Suppressor macrophage (primary cell): ENCODE measurements at places on chromosomes 5 and 9.

DNA sequence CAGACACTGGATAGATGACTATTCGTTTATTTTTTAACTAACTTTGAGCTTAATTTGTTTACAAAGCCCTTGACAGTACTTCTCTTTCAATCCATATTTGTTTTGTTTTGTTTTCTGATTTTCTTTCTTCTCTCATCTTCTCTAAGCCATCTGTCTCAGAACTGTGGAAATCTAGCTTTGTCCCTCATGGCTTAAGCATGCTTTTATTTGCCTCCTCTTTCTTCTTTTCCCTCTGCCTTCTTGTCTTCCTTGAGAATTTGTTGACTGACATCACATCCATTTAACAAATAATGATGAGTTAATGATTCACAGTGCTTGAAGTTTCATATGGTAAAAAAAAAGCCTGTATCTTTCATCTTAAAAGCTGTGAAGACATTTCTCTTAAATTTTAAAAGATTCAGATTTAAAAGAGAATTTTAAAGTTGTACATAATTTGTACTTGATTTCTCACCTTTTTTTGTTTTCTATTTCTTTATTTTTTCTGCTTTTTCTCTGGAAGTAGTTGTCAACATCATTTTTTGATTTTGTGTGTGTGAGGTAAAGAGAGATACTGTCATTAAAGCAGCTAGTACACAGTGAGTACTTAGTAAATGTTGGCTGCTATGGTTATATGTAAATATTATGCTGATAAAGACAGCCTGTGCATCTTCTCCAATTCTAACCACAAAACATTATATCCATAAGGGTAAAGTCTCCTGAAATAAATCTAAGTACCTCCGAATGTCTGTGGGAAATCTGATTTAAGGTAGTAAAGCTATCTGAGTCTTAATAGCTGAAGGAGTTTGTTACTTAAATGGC, 13.9 kb upstream of the SGCD start:
- DNase-seq, result no peak

DNA sequence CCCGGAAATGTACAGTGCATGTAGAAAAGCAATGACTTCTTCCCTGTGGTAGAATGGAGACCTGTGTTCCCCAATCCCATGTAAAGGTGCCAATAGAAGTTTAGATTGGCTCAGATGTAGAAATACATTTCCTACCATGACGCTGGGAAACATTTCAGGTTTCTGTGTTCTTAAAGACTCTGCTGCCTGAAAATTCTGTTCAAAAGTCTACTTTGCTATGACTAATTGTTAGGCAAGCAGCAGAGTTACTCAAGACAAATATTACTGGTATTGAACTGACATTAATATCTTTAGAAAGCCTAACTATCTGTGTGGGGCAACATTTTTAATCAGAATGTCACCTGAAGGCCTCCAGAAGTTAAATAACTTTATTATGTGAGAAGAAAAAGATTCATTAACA, 75.5 kb upstream of the ELL2 start:
- DNase-seq, result no peak

DNA sequence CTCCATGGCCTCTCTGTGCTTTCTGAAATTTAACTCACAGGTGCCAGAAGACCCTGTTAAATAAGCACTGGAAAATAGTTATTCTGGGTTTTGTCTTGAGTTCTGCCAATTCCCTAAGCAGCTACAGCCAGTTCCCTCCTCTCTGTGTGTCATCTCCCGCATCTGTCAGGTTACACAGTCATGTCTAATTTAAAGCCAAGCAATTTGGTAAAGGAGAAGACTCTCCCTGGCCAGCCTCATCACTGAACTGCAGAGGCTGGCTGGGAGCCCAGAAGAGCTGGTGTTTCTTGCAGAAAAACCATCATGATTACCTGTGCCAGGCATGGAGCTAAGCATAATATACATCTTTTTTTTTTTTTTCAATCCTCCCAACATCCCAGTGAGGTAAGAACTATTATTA, 141.3 kb upstream of the ZNF366 start:
- DNase-seq, result no peak

DNA sequence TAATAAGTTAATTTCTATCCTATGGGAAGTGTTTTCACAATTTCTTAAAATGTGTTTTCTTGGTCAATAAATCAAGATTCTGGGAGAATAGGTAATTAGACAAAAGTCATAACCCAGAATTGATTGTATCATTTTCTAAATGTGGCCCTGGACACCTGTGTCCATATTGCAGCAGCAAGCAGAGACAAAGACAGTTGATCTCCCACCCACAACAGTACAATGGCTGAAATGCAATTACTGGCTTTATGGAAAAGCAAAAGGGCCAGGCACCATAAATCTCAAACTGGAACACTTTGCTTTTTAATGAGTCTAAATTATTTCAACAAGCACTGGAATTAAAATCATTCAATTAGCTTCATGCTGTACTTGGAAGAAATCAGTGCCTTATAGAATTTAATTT, 157.2 kb downstream of the ESM1 start:
- DNase-seq, result no peak

DNA sequence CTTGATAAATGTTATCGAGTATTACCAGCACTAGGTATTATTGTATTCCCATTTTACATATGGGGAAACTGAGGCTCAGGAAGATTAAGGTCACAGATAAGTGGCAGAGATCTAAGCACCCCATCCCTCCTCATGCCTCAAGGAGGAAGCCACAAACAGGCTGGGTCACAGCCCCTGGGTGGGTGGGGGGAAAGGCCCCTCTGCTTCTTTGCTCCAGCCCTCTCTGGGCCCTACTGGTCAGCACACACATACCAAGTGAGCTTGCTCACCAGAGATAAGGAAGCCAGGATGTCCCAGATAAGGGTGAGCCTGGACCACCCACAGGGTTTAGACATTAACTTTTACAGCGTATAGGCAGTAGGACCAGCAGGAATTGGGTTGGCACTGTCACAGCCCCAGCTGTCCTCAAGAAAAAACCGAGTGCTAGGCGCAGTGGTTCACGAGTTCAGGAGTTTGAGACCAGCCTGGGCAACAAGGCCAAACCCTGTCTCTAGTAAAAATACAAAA, 45.3 kb downstream of the STK10 start:
- no peak for DNase-seq

GRCh38 chr9:97786341-97786740, 66.7 kb upstream of the FOXE1 start:
- DNase-seq, result no peak

- DNase-seq, result no peak
Measured at GRCh38 chr9:122975196-122975595, 34.4 kb downstream of the RABGAP1 start.

DNA sequence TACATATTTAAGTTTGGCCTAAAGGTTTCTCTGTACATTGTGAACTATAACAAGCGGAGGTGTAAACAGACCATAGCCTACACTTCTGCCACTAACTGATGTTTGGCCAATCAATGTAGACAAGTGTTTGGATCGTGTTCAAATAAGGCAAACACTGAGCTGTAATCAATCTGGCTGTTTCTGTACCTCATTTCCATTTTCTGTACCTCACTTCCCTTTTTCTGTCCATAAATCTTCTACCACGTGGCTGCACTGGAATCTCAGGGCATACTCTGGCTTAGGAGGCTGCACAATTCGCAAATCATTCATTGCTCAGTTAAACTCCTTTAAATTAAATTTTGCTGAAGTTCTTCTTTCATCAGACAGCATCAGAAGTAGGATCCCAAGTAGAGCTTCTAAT, 140.9 kb downstream of the SLC25A46 start:
- DNase-seq, result no peak

DNA sequence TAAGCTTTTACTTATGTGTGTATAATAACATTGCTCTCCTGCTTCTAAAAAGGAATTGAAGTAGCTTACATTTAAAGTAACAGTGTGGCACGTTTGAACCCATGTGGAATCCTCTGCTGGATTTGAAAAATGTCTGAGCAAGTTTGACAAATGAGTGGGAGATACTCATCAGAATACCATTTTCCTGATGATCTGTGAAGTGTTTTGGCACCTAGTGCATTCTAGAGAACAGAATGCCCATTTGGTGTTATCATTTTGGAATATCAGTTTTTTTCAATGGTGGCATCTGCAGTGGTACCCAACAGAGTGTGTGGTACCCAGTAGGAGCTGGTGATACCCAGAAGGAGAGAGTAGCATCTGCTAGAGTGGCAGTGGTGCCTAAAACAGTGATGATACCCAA, 471.1 kb downstream of the PLK2 start:
- DNase-seq, result no peak

DNA sequence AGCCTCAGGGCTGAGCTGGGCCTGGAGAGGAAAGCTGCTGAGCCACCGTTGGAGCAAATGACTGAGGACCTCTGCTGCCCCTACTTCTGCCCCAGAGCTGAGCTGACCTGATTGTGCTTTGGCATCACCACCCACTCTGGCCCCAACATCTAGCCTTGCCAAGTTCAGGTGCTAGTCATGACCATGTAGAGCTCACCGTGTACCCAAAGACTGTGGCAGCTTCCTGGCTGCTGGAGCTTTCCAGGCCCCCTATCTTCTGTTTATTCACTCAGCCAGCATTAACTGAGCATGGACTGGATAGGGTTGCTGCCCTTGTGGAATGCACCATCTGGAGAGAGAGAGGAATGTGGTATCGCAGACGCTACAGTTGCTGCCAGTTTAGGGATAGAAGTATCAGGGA, 49.1 kb downstream of the JADE2 start:
- DNase-seq, result no peak

DNA sequence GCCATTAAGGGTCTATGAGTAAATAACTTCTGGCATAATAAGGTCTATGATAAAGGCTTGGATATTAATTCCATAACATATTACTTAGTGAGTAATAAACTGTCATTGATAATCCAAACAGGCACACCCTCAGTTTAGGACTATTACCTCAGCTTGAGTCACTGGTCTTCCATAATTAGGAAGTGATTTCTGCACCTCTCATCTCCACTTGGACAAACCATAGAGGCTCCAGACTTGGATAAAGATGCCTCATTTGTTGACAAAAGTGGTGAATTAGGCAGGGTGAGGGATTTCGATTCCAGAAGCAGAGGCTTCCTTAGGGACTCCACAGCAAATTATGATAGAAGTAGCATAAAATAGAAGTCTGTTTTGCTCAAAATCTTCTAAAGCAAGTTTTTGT, 127.5 kb upstream of the MTAP start:
- no peak for DNase-seq

- no peak for DNase-seq
Measured at GRCh38 chr9:135012166-135012565, 75.3 kb upstream of the OLFM1 start.

- DNase-seq, result no peak
Measured at GRCh38 chr9:123438821-123439220, 82.8 kb downstream of the CRB2 start.

GRCh38 chr5:123209502-123210027, 120.5 kb downstream of the PRDM6 start:
- no peak for DNase-seq

- no peak for DNase-seq
Measured at GRCh38 chr9:35500130-35500748, 10.3 kb downstream of the RUSC2 start.

- no peak for DNase-seq
Measured at GRCh38 chr5:132479111-132479951, 11.2 kb downstream of the IRF1 start.

DNA sequence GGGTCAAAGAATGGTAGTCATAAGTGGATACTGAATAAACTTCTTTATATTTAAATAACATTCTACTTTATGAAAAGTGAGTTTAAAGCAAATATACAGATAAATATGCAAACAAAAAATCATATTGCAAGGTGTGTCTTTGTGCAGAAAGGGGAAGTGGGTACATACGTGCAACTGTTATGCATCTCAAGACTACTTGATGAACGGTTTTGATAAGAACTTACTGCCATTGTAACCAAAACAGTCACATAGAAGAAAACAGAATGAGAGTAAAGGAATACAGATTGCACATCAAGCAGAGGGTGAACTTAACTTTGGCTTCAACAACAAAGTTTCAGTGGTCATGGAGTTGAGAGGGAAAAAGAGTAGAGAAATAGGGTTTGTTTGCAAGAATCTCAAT, 9.9 kb downstream of the CAMK4 start:
- DNase-seq, result no peak

- DNase-seq, result peak; percentile 33
Measured at GRCh38 chr9:112355427-112355897, 22.0 kb upstream of the PTBP3 start.

DNA sequence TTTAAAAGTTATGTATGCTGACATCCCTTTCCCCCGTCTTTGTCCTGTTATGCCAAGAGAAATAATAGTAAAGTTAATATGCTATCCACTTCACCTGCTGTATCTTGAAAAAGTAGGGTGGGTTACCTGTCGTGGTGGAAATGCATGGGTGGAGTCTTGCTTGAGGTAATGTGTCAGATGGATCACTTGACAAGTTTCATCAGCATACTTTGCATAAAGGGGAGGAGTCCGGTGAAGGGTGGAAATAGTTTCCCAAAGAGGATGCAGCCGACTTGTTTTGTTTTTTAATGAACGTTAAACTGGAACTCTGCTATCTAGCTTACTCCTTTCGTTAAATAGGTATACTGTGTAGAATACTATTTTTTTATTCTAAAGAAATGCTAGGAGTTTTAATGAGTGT, 9.0 kb upstream of the DMRT3 start:
- no peak for DNase-seq

DNA sequence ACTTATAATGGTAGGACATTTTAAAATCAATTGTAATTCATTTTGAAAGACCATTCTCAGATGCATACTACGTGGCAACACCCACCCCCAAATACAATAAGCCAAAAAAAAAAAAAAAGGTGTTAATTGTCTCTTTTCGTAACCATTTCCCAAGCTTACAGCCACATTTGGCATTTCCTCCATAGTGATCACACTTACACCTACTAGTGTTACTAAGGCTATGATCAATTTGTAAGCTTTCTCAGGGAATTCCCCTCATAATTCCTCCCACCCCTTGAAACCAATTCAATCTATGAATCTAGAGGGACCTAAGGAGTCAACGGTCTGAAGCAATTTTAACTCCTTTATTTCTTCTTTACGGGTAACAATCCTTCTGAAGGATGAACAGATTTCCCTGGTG, 40.1 kb downstream of the NR2F1 start:
- DNase-seq, result no peak

DNA sequence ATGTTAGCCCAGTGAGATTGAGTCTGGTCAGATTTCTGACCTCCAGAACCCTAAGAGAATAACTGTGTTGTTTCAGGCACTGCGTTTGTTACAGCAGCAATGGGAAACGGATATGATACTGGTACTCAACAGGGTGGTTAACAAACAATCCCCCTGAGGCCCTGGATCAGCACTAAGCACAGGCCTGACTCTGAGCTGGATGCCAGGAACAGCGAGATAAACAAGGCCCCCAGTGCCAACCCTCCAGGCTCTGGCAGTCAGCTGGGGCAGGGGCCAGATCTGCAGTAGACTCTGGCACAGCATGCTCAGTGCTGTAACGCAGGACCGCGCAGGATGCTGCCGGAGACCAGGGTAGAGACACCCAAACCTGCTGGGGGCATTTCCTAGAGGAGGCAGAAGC, 22.1 kb downstream of the CPLX2 start:
- no peak for DNase-seq

DNA sequence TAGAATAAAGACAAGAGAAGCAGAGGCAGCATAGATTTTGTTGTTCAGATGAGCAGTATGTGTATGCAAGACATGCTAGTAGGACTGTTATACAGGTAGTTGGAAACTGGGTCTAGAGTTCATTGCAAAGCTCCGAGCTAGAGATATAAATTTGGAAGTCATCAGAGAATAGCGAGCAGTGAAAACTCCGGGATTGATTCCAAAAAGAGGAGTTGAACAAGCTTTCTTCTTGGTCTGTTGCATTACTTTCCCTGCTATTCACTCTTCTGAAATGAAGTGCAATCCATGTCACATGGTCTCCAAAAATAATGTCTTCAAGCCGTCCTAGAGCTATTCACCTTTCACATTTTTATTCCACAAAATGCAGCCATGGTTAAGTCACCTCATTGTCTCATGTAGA, 67.9 kb upstream of the ZNF462 start:
- DNase-seq, result no peak

- DNase-seq, result no peak
Measured at GRCh38 chr5:177233206-177233605, 70.3 kb downstream of the RAB24 start.
